ENCODE measurements at places on chromosomes 1 and 21. TPM values are rescaled to one million over a fixed set of nuclear protein-coding genes. Genes with fewer than 3 reads are reported as not detected.

Gene PDE9A
- 7.9 TPM for total RNA-seq

Gene ASPM
- total RNA-seq, result 0.10 TPM

Gene FAM72D
- not detected for total RNA-seq

Gene RSPH1
- total RNA-seq, result 0.22 TPM

Gene C1orf87
- total RNA-seq, result not detected

Gene IL6R
- 35.6 TPM for total RNA-seq

Gene OR10Z1
- not detected for total RNA-seq

Gene C8B
- not detected for total RNA-seq

- peak; percentile 37 for DNase-seq
Observed at GRCh38 chr1:151508833-151509232, 2.4 kb upstream of the CGN start.

DNA sequence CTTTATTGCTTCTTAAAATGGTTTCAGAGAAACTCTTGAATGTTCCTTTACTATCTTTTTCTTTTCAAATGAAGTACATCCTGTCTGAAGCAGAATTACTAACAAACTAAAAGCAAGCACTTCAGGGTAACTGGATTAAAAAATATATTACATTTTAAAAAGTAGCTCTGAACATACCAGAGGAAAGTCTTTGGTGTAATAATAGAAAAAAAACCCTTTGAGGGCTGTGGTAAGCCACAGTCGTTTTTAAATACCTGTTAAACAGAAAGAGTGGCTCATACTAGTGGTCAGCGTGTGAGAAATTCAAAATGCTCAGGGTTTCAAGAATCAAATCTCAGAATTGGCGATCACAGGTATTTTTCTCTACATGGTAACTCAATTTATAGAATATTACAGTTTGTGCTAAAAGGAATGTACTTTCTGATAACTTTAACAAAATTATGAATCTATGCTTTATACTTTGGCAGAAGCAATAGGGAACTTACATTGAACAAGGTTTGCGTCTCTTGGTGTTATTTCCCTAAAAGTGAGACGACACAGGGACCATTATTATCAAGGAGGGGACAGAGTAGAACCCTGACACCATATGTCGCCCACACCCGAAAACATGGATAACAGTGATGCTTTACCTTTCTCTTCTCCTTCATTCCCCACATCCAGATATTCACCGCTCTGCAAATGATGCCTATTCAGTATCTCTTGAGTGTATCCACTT, 97.0 kb upstream of the DPH5 start:
- no peak for DNase-seq

- DNase-seq, result no peak
Observed at GRCh38 chr1:155241069-155241679, 14.1 kb downstream of the ENTREP3 start.

GRCh38 chr1:100969327-100969726, 56.3 kb downstream of the DPH5 start:
- DNase-seq, result no peak

DNA sequence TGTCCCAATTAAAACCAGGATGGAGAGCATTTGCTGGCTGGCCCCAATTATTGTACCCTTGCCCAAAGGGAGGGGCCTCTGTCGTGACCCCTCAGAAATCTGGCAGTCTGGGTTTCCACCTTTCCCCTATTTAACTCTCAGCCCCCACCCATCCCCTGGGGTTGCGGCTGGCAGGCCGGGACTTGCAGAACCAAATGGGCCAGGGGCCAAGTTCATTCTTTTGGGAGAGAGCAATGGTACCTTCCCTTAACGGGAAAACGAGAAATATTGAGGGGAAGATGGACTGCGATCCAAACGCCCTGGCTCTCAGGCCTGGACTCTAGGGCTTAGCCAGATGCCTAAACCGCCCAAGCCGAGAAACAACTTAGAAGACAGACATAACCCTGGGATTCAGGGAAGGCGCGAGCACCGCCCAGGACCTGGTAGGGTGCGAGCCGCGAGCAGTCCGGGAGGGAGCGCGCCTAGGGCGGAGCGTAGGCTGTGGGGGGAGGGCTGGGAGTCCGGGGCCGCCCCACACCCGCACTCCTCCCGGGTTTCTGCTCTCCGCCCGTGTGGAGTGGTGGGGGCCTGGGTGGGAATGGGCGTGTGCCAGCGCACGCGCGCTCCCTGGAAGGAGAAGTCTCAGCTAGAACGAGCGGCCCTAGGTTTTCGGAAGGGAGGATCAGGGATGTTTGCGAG, at the start of gene SLC27A3:
TSS of gene SLC27A3 (plus strand) at position 628 of the 678 bp plus-strand sequence. CDS start 91 bp downstream, outside the sequence.
- no peak for DNase-seq

DNA sequence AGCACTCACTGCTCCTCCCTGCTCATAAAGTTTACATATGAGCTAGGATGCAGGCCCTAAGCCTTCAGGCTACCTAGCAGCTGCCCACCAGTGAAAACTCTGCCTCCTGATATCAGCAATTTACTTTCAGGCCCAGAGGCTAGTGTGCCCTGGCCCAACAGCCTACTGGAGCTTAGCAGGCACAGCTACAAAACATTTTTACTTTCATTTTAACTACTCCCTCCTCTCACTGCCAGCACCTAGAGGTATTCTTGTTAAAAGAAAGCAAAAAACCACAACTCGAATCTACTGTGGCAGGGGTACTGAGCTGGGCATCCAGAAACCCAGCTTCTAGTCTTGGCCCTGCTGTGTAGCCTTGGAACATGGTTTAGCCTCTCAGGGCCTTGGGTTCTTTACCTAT, 5.8 kb upstream of the LORICRIN start:
- no peak for DNase-seq

DNA sequence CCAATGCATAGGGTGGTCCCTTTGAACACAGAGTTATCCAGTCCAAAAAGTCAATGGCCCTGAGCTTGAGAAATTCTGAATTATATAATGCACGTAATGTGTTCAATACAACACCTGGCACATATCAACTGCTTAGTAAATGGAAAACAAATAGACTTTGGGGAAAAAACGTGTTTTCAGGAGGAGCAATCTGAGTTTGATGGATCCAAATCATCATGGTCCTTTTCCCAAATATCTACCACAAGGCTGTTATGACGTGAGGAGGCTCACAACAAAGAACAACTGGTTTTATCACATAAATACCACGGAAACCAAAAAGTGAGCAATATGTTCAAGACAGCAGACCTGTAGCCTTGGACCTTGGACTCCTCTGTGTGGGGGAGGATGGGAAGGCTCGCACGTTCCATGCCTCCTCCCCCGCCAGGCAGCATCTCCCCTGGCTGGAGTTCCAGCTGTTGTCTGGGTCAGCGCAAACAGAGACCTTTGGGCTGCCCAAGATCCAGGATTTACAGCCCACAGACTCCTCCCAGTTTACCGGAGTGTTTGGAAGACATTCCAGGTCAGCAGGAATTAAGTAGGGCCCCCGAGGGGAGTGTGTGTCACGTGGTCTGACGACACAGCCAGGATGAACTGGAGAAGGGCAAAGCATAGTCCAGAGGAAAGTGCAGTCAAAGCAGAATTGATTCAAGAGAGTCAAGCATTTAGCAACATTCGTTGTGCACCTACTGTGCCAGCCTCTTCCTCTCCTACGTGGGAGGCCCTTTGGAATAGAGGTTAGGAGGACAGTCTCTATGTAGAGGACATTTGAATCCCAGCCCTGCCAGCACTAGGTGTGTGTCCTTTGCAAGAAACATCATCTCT, 32.2 kb upstream of the MED18 start:
- DNase-seq, result no peak

GRCh38 chr1:20483098-20483832, 2.7 kb downstream of the CAMK2N1 start:
- DNase-seq, result no peak

DNA sequence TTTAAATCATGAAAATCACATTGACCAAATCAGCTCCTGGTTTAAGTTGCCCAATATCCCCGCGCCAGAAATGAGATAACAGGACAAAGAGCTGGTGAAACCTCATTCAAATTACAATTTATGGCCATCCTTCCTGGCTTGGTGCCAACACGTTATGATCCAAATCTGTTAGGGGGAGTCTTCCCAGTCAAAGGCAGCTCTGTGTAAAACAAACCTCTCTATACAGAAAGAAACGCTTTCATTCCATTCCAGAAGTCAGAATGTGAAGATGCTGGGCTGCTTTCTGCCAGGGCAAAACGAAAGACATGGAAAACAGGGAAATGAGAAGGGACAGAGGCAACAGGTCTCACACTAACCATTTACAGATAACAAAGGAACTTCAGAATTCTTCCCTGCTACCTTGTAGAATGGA, 53.5 kb upstream of the TIAM1 start:
- no peak for DNase-seq

DNA sequence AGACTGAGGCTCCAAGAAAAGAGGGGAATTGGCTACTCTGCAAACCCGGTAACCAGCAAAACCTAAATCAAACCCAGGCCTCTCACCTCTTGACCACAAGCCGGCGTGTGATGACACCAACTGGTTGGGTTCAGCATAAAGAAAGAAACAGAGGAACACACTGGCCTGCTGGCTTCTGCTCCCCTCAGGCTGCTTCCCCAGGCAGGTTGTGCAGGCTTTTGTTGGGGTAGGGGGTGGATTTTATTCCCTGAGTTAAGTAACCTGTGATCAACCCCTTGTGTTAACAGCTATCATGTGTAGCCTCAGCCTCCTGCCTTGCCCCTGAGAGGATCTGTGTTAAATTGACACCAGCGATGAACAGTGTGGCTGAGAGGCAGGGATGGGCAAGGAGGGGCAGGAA, 111.6 kb upstream of the ZBTB40 start:
- DNase-seq, result no peak

DNA sequence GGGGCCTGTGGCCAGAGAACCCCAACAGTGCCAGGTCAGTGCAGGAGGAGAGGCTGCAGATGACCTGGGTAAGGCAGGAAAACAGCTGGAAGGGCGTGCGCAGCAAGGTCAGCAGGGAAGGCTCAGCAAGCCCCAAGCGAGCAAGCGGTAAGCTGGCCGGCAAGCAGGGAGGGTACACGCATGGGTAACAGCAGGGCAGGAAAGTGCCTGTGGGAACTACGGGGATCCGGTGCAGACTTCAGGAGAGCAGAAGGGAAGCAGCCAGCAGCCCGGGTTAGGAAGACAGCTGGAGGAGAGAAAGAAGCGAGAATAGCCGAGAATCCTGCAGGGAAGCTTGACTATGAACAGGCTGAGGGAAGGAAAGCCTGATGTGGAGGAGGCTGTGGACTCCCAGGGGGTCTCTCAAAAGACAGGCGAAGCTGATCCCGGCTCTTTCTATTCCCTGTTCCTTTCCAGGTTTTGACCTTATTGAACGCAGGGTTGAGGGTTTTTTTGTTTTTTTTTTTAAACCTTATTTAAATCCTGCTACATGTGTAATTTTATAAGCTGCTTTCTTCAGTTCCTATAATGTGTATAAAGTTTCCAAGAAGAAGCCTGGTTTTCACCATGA, 20.9 kb downstream of the UMODL1 start:
- no peak for DNase-seq

DNA sequence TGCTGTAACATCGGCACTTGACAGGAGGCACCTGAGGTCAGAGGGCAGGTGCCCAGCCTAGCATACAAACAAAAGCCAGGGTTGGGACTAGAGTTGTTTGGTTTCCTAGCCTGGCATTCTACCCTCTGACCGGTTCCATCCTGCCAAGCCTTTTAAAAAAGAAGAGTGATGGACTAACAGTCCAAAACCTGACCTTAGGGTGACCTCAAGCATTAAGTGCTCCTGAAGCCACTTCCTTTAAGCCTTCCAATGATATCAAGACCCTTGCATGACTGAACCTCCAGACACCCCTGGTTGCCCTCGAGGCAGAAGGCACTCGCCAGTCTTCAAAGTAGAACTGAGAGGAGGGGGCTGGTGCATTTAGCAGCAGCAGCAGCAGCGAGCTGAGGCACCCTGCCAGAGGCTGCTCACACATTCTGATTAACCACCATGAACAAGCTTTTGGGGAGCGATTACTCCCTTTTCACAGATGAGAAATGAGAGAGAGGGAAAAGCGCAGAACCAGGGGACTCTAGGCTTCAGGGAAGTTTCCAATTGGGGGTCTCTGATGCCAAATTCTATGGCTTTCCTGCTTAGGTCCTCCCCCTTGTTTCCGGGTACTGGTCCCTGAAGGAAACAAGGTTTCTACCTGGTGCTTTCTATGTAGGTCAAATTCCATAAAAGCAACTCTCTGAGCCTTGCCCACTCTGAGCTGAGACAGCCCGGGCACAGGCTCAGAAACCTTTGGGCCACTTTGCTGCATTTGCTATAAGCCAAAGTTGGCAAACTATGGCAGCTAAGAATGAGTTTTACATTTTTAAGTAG, 9.2 kb downstream of the SLC2A1 start:
- no peak for DNase-seq

GRCh38 chr1:180386745-180387367, 115.5 kb downstream of the ACBD6 start:
- DNase-seq, result no peak

GRCh38 chr1:36446746-36447145, 3.5 kb downstream of the OSCP1 start:
- DNase-seq, result no peak

GRCh38 chr21:23949493-23949892, 1657.8 kb downstream of the MRPL39 start:
- no peak for DNase-seq

- no peak for DNase-seq
Observed at GRCh38 chr21:15421441-15421881, 308.3 kb upstream of the USP25 start.

DNA sequence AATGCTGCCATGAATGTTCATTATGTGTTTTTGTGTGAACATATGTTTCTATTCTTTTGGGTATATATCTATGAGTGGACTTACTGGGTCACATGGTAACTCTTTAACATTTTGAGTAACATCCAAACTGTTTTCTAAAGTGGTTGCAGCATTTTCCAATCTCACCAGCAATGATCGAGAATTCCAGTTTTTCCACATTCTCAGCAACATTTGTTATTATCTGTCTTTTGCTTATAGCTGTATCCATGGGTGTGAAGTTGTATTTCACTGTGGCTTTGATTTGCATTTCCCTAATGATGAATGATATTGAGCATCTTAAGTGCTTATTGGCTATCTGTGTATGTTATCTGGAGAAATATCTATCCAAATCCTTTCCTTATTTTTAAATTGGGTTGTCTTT, 89.2 kb upstream of the SLFNL1 start:
- no peak for DNase-seq

- no peak for DNase-seq
Observed at GRCh38 chr1:244653439-244654107, 647 bp downstream of the DESI2 start.

- no peak for DNase-seq
Observed at GRCh38 chr1:161209790-161210409, 5.2 kb upstream of the FCER1G start.

- no peak for DNase-seq
Observed at GRCh38 chr1:204461331-204462228, 33.0 kb downstream of the PIK3C2B start.

DNA sequence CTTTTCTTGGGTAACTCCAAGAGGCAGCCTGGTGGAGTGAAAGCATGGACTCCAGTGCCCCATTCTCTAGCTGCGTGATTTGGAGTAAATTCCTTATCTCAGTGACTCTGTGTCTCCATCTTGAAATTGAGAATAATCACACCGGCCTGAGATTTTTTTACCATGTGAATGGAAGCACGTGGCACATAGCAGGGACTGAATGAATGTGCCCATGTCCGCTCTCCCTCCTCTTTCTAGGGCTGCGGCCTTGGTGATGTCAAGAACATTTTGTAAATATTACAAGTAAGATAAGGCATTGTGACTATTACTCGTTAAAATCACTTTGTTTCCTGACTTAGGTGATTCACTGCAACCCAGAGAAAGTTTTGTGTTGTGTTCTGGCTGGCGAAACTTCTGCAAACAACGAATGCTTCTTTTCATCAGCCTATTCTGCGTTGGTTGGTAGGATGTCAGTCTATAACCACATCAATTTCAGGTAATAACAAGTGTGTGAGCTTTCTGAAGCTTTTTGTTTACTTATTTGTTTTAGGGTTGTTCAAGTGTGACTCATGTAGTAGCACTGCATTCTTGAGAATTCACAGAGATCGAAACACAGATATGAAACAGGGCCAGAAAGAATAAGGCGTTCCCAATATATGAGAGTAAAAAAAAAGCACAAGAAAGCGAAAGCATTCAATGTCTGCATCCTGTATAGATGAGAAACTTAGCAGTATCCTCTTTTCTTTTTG, 135.7 kb upstream of the SLC45A1 start:
- DNase-seq, result no peak

All from mesenteric fat pad (tissue), 1 donor.